Upper lobe of right lung (tissue), 1 donor: ENCODE measurements at places on chromosomes 7 and 10.

DNA sequence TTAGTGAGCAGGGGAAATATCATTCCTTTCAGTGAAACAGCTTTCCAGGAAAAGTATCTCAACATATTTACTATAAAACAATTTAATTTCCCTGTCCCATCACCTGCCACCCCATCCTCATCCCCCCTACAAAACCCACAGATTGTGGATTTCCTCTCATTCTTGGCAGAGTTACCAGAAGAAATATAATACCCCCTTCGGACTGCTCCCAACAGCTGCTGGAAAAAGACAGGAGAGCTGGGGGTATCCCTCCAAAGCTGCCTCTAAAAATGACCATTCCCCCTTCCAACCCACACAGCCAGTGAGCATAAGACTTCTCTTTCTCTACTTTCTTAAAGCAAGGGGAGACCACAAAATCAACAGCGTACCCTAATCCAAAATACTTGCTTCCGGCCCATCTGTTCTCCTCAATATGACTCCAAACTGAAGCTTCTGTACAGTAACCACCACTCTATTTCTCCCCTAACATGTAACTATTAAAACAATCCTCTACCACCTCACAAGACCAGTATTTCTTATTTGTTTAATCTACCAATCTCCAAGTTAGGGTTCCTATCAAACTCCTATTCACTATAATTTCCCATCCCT is 7.8 kb downstream of the FBXW4 start:
- H3K4me3 ChIP-seq, result no peak overlapping the region
- peaks cover 46% of the 10 kb centered on the region for H3K4me1 ChIP-seq
- no peaks in the 10 kb centered on the region for H3K36me3 ChIP-seq

DNA sequence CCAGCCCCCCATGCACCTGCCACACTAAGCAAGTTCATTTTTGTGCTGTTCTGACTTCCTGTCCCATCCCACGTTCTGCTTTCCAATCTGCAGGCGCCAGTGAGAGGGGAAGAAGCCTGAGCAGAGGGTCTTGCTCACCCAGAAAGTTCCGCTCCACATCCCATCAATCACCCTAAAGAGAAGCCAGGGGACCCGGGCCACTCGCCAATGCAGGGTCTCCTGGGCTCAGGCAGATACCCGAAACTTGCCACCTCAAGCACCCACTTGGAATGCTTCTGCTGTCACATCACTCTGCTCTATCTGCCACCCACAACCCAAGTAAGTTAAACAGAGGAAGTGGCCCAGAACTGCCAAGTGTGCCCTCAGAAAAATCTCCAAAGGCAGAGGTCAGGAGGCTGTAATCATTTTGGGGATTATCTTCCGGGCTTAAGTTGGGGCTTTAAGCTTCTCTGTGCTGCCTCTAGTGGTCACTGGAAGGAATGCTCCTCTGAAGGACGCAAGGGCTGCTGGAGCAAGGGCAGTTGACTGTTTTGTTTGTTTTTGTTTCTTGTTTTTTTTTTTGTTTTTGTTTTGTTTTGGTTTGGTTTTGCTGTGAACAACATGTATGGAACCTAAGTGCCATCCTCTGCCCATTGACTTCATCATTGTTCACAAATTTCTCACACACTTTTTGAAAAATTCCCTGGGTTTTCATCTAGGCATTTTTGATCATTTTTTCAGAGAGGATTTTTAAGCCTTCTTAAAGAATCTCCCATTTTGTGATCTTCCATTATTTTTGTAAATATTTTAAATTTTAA is 25.5 kb downstream of the PRR15 start:
- H3K4me1 ChIP-seq, result no peaks in the 10 kb centered on the region
- H3K27ac ChIP-seq, result no peak overlapping the region
- H3K27me3 ChIP-seq, result no peaks in the 10 kb centered on the region
- H3K4me3 ChIP-seq, result no peak overlapping the region
- no peaks in the 10 kb centered on the region for H3K36me3 ChIP-seq
- DNase-seq, result no peak

DNA sequence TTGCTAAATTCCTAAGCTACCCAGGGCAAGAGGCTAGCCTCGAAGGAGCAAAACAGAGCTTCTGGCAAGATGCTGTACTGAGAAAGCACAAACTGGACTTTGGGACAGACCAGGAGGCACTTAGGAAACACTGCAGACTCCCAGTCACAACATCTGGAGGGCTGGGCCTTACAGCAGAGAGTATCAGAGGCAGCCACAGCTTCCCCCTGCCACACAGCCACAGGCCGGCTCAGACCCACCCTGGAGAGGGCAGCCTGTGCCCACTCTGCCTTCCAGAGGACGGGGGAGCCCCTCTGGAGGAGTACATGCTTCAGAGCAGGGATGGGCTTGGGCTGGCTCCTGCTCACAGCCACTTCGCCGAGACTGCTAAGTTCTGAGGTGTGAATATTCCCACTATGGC is 17.4 kb downstream of the ESYT2 start:
- H3K4me1 ChIP-seq, result peaks cover 41% of the 10 kb centered on the region
- no peaks in the 10 kb centered on the region for H3K27me3 ChIP-seq
- DNase-seq, result no peak
- H3K36me3 ChIP-seq, result peaks cover 4% of the 10 kb centered on the region

DNA sequence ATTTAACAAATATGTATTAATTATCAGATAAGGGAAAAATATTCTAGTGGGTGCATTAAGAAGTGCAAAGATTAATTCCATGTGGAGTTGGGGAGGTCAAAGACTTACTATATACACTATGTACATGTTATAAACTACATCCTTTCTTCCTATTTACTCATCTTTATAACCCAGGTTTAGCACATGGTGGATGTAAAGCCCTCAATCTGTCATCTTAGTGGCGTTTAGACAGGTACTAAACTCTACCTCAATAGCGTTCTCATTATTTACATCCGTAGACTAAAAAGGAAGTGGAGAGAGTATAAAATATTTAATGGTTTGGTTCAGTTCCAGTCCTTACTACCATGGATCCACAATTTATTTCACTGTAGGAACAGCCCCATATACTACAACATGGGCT is 14.8 kb upstream of the CELF2 start:
- H3K4me3 ChIP-seq, result no peak overlapping the region
- no peak overlapping the region for H3K27ac ChIP-seq
- no peaks in the 10 kb centered on the region for H3K36me3 ChIP-seq
- DNase-seq, result no peak
- H3K27me3 ChIP-seq, result no peaks in the 10 kb centered on the region
- no peaks in the 10 kb centered on the region for H3K4me1 ChIP-seq
